NCI-H1694 (cell line): ENCODE measurements at places on chromosomes 5 and 9.

DNA sequence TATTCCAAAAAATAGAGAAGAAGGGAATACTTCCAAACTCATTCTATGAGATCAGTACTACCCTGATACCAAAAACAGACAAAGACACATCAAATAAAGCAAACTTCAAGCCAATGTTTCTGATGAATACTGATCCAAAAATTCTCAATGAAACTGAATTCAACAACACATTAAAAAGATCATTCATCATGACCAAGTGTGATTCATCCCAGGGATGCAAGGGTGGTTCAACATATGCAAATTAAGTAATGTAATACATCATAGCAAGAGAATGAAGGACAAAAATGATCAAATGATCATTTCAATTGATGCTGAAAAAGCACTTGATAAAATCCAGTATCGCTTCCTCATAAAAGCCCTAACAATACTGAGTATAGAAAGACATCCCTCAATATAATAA, 4.9 kb upstream of the RCL1 start:
- no peak for DNase-seq

DNA sequence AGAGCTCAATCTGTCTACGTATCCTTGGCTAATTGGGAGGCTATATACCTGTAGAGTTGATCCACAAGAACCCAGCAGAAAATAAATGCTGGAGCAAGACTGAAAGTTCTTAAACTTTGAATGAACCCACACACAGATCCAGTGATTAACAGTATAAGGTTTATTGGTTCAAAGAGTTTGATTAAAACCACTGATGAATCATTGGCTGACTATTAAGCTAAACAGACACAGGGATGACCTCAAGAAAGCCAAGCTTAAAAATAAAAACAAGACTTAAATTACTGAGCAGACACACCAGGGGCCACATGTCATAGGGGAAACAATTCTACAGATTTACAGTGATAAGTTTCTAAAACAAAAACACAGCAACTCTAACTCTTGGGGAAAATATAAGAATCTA, 163.6 kb downstream of the SPATA31D1 start:
- DNase-seq, result no peak

GRCh38 chr5:81779916-81780266, 29.0 kb upstream of the SSBP2 start:
- no peak for DNase-seq

DNA sequence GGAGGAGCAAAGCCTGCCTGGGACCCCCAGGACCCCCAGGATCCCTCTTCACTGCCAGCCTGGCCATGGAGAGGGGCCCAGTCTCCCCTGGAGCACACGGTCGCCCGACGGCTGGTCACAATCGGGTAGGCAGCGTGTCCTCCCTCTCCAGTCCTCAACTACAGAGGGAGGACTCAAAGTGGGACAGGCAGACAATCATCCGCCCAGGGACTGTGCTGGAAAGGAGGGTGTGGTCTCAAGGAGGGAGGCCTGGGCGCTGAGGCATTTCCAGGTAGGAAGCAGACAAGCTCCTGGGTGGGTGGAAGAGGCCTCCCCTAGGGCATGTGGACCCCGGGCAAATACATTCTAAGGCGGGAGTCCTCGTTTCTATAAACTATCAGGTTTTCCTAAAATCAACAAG, 93.2 kb upstream of the ADAMTS2 start:
- DNase-seq, result no peak

DNA sequence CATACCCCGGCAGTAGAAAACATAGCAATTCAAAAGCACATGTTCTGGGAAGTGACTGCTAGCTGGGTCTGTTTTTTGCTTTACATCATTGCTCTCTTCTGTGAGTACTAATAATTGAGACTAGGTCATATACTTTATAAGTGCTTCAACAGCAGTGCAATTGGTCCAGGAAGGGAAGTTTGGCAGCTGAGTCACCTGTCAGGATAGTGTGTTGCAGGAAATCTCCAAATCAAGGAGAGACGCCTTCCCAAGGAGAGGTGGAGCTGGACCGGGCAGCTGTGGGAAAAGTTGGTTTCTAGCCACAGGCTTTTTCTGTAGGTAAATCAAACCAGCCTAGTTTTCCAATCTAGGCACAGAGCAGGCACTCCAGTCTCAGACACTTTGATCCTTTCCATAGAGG, 330.1 kb downstream of the ENC1 start:
- no peak for DNase-seq

DNA sequence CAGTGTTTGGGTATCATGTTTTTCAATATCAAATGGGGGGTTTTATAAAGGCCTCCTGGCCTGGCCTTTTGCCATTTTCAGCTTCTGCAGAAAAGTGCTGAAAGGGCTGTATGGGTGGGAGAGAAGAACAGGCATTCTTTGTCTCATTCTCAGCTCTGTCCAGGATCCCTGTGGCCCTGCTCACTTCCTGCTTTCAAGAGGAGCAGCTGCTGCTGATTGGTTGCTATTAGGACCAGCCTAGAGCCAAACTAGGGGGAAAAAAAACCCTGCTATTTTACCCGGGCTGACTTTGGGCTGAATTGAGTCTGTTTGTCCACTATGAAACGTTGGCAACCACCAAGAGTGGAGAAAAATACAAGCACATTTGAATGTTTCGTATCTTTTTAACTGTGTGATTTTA, 117.1 kb downstream of the CMYA5 start:
- no peak for DNase-seq

GRCh38 chr9:121560921-121561320, 61.3 kb upstream of the GGTA1 start:
- DNase-seq, result no peak

DNA sequence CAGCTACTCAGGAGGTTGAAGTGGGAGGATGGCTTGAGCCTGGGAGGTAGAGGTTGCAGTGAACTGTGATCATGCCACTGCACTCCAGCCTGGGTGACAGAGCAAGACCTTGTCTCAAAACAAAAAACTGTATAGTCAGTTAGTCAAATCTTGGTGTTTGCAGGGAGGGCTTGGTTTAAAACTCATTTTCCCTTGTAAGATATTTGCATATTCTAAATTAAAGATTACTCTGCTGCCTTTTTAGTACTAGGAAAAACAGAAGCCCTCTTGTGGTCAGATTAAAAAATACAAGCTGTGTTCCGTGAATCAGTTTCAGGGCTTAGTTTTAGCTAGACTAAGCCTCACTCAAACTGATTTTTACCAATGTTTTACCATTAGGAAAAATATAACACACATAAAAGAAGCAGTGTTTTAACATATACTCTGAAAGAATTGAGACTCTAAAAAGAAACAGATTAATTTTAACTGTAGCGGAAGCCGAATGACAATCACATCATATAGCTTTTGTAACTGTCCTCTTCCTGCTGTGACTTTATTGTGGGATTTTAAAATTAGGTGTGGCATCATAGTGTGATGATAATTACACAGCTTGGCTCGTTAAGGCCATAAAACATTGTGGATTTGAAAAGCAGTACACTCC, 84.9 kb upstream of the BASP1 start:
- peak; percentile 45 for DNase-seq

DNA sequence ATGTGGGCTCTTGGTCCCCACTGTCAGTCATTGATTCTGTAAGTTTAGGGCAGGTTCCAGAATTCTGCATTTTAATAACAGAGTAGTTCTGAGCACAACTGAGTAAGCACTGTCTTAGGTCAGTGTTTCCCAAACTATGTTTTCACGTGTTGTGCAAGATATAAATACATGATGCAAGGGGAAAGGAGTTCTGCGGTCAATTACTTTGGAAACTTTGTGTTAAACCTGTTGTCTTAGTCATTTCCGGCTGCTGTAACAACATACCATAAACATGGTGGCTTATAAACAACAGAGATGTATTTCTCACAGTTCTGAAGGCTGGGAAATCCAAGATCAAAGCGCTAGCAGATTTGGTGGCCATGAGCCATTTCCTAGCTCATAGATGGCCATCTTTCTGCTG, 69.8 kb downstream of the EQTN start:
- no peak for DNase-seq

GRCh38 chr5:140145256-140145655, 19.5 kb downstream of the IGIP start:
- DNase-seq, result no peak

GRCh38 chr5:59616413-59616812, 277.1 kb downstream of the PDE4D start:
- DNase-seq, result no peak

DNA sequence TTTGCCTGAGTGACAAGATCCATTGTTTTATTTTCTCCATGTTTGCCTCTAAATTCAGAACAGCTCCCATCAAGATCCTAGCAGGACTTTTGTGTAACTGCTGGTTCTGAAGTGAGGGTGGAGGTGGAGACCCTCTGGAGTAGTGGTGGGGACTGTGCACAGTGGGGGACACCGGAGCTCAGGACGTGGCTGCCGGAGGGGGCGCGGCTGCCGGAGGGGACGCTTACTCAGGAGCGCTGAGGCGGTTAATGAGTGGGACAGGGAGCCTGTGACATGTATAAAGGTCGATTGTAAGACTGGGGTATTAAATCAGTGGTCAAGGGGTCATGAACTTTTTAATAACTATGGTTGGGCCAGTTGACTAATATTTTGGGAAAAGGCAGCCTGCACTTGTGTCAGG, 127.0 kb upstream of the CACNA1B start:
- no peak for DNase-seq

DNA sequence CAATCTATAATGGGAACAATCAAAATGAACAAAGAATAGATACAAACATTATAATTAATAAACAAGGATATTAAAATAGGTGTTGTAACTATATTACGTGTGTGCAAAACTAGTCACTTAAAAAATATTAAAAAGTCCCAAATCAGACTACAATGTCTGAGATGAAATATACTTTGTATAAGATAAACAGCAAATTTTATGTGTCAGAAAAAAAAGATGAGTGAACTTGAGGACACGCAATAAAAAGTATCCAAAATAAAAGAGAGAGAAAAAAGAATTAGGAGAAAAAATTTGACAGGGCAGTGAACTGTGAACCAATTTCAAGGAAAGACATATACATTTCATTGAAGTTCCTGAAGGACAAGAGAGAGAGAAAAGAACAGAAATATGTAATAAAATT, 37.0 kb downstream of the AGTPBP1 start:
- no peak for DNase-seq

DNA sequence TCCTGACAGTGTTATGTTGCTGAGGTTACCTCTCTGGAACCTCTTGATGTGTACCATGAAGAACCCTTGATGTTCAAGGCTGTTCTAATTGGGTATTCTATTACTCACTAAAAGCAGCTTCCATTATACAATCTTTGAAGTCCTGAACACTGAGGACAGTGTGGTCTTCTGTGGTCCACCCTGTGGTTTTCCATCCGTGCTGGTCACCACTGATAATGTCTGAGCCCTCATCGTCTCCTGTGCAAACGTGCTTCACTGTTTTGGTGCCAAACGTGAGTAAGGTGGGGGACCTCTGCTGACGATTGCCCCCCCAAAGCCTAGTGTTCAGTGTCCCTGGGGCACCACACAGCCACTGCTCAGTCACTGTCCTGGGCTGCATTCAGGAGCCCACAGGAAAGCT, 259.7 kb upstream of the ANKRD55 start:
- DNase-seq, result no peak

- DNase-seq, result no peak
These were observed 11.3 kb upstream of the DIPK1B start for GRCh38 chr9:136700959-136701667.

DNA sequence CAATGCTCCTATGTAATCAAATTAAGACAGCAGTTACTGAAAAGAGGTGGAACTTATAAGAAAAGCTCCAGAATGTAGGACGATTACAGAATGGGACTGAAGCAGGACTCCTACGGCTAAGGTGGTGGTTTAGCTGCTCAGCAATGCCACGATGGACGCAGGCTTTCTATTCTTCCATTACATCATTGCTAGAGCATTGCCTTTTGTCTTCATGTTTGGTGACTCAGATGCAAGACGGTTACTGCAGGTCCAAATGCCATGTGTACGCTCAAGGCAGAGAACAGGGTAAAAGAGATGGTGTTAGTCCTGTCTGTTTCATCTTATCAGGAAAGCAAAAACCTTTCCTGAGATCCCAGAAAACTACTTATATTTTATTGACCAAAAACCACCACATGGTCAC, 255.1 kb downstream of the ZSWIM6 start:
- no peak for DNase-seq

DNA sequence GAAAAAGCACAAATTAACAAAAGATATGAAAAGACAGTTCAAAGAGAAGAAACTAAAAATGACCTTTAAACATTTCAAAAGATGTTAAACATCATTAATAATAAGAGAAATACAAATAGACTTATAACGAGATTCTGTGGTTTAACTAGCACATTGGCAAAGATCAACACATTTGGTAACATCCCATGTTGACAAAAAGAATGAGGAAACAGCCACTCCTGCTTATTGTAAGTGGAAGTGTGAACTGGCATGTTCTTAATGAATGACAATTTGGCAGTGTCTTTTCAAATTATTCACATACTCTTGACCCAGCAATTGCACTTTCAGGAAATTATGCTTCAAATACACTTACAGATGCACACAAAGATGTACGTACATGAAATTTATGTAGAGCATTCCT, 176.3 kb downstream of the TLE1 start:
- DNase-seq, result no peak

GRCh38 chr9:93037476-93037971, 21.0 kb upstream of the SUSD3 start:
- no peak for DNase-seq

DNA sequence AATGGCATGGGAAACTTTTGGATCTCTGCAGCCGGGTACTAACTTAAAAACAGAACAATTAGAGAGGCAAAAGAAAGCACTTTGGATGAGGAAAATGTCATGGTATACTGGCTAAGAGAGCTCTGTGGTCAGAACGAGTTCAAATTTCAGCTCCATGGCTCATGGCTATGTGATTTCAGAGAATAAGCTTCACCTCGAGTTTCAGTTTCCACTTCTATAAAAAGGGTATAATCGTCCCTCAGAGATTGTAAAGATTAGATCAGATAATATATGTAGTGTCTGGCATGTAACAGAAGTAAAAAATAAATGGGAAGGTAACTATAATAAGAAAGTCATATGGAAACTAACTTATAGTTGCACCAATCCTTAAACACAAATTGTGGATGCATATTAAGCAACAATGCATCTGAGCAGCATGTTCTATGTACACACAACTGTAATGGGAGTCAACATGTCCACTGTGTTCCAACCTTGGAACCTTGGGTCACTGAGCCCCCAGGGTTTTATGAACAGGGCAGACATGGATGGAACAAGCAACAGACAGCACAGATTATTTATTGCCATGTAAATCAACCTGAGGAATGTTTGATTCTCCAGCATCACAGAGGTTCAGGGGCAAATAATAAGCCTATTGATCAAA, 145.4 kb downstream of the MAPKAP1 start:
- DNase-seq, result no peak

GRCh38 chr5:10192309-10192708, 57.4 kb downstream of the ATPSCKMT start:
- DNase-seq, result no peak

GRCh38 chr5:111743988-111744387, 13.0 kb downstream of the NREP start:
- DNase-seq, result no peak
